ENCODE measurements at places on chromosomes 7 and 10. TPM values are rescaled to one million over a fixed set of nuclear protein-coding genes. Genes with fewer than 3 reads are reported as not detected.

DNA sequence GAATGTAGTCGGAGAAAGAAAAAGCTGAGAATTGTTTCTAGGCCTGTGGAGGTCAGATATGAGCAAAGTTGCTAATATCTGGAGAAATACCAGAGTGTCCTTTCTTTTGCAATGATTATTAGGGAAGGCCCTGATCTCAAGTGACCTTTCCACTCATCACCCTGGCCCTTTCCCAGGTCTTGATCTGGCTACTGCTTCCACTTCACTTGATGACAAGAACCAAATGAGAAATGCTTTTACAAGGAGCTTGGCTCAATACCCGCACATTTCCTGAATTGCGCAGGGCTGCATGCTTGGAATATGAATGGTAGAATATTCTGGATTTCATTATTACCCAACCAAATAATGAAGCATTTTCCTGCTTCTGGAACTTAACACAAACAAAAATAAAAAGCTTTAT lies 104.6 kb downstream of the ITGB8 start:
- no peak for DNase-seq

GRCh38 chr10:1978584-1978983 lies 241.3 kb upstream of the ADARB2 start:
- DNase-seq: peak; percentile 76

GRCh38 chr10:96501985-96502384 lies 11.7 kb downstream of the TLL2 start:
- peak; percentile 83 for DNase-seq

DNA sequence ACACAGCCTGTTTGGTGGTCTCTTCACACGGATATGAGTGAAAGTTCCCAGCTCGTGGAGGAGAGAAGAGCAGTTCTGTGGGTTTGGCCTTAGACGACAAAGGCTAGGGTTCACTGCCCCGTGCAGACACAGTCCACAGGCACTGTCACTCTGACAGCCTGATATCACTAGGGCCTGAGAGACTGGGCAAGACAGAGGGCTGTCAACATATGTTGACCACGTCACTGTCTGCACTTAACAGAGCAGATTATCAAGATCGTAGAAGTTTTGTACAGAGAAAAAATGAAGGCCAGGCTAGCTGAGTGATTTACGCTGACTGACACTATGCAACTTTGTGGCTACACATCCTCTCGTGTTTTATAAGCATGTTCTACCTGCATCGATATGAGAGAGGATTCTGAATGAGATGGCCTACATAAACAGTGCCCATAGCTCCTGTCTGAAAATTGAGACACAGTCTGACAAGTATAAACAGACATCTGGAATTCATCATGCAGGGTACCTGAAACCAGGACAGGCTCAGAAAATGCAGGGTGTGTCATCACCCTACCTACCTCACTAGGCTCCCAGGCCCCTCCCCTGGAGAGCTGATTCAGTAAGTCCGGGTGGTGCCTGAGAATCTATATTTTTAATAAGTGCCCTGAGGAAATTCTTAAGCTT lies 120.0 kb downstream of the SGMS1 start:
- DNase-seq: peak; percentile 94

GRCh38 chr10:35386594-35387174 lies 50.4 kb downstream of the CCNY start:
- DNase-seq: no peak

- DNase-seq: no peak
These were observed 404.1 kb downstream of the PAXIP1 start for GRCh38 chr7:154598864-154599263.

- DNase-seq: no peak
These were observed 75.7 kb downstream of the COBL start for GRCh38 chr7:51240868-51241267.

DNA sequence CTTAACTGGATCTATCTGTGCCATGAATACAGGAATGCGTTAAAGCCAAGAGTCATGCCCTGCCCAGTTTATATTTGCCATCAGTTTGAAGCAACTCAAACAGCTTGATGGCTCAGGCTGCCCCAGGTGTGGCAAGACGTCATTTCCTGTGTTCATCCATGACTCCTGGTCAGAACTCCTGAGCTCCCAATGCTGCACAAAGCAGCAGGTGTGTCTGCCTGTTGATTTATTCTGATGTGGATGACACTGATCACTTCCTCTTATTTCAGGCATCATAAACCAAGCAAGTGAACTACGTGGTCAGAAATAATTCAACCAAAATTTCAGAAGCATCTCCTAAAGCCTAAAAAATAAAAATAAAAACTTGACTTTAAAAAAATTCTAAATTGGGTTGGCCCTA lies 68.5 kb downstream of the EZH2 start:
- DNase-seq: no peak

Gene ANK3
- 1.8 TPM for polyA plus RNA-seq

Gene CYP3A4
- polyA plus RNA-seq: not detected

Gene SNCG
- polyA plus RNA-seq: 2.7 TPM

Gene LRRC4
- 0.08 TPM for polyA plus RNA-seq

Gene RHOBTB1
- 0.91 TPM for polyA plus RNA-seq
